ENCODE measurements at places on chromosomes 7 and 10.

DNA sequence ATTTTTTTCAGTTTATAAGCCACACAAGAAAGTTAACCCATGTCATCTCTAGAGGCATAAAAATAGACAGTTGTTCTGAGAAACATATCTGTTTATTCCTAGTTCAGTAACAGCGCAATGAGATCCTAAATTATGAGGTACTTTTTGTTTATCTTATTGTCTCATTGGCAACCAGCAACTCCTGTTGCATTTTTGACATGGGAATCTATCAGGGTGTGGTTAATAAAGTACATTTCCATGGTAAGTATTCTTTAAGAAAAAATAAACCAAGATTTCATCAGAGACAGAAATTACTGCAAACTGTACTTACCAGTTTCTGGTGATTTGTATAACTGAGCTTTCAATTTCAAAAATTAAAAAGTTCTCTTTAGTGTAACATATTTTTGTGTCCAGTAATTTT lies 9.0 kb downstream of the FAS start:
- no peak for DNase-seq

DNA sequence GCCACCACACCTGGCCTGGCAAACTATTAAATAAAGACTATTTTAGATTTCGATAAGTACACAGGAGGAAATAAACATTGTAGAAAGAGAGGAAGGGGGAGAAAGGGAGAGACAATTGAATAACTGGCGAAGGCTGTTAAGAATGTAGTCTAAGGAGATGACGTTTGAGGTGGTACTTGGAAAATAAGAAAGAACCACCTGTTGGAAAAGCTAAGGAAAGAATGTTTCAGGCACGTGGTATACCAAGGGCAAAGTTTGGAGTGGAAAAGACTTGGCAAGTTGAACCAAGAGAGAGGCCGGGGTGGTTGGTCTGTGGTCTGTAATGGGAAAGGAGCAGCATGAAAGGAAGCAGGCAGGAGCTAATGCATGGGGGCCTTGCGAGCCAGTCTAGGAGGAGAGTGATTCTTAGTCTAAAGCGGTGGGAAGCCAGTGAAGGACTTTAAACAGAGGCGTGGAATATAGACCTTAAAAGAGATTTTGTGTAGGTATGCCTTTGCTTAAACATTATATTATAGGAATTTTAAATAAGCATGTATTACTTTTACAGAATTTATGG lies 9.4 kb downstream of the ING3 start:
- no peak for DNase-seq

- no peak for DNase-seq
Observed at GRCh38 chr7:2043316-2044039, 189.3 kb downstream of the MAD1L1 start.

DNA sequence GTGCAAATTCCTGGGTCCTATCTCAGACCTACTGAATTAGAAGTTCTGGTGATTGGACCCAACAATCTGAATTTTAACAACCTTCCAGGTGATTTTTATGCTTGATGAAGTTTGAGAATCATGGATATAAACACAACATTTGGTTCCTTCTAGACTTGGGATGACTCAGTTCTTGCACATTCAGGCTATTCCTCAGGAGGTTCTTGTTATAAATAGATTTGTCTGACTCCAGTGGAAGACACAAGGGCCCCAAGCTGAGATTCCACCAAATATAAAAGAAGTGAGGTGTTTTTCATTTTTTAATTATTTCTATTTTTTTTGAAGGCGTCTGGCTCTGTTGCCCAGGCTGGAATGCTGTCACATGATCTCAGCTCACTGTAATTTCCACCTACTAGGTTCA lies 9.4 kb upstream of the TAS2R16 start:
- no peak for DNase-seq

- no peak for DNase-seq
Observed at GRCh38 chr7:1754345-1754908, 84.3 kb downstream of the ELFN1 start.

- no peak for DNase-seq
Observed at GRCh38 chr7:22166928-22167327, 190.0 kb downstream of the RAPGEF5 start.

DNA sequence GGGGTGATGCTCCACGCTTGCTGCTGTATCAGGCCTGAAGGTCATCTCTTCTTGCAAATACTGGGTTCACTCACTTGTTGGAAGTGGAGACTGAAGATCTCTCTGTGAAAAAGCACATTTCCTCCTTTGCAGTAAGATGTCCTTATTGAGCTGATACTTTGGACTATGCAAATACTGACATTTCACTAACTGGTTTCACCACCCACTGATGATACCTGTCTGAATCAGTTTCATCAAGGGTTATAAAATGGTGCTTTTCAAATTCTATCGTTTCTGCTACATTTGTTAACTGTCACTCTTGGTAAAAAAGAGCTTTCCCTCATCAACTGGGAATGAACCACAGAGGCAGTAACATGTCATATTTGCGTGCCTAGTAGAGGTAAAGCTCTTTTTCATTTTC lies 35.5 kb downstream of the RAB19 start:
- DNase-seq: no peak

DNA sequence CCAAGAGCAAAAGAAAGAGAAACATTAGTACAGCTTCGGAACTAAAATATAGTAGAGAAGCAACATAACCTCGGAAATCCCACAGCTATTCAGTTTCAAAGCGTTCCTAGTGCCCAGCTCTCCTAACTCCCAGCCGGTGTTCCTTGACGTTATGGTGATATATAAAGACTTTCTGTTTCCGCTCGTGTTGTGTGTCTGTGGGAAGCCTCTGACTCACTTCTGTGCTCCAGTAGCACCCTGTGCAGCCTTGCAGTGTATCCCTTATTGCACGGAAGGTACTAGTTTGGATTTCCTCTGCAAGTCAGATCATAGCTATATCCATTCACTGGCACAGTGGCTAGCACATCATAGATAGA lies 535 bp downstream of the ASAH2B start:
- DNase-seq: no peak

DNA sequence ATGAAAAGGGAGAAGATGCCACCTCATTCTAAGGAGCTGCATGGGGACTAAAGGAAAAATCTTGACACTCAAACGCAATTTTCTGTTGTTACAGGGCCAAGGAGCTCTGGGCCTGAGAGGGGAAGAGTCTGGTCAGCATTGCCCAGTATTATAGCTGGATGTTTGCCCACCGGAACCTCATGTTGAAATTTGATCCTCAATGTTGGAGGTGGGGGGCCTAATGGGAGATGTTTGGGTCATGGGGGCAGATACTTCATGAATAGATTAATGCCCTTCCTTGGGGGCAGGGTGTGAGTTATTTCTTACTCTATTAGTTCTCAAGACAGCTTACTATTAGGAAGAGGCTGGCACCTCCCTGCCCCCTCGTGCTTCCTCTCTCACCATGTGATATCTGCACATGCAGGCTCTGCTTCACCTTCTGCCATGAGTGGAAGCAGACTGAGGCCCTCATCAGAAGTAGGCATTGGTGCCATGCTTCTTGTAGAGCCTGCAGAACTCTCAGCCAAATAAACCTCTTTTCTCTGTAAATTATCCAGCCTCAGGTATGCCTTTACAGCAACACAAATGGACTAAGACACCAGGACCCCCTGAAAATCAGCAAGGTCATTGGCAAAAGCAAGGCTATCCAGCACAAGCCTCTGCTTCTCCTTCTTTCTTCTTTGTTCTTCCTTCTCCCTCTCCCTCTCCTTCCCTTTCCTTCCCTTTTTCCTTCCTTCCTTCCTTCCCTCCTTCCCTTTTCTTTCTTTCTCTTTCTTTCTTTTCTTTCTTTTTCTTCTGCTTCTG lies 15.1 kb downstream of the GCK start:
- DNase-seq: no peak

- no peak for DNase-seq
Observed at GRCh38 chr7:135898226-135898625, 78.9 kb downstream of the MTPN start.

DNA sequence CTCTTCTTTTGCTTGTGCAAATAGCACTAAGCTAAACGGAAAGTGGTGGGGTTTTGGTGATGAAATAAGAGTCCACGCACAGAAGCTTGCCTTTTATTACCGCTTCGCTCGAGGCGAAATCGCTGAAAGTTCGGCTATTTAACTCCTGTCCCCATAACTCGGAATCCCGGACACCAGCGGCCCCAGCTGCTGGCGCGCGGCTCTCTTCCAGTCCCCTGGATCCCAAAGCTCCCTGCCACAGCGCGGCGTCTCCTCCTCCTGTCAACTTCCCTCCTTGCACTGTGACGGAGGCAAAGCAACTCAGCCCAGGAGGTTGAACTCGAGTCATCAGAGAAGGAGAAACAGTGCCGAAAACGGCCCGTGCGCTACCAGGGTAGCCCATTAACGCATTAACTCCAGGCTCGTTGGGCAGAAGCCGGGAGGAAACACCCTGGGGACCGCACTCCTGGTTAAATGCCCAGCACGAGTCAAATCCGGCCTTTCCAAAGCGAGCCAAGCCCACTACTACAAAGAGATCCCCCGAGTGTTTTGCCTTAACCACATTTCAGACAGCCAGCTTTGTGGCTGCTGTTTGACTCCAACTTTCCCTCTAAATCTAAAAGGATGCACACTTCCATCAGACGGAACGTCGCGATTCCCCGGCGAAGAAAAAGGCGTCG lies 1.3 kb downstream of the SEMA3D start:
- no peak for DNase-seq

DNA sequence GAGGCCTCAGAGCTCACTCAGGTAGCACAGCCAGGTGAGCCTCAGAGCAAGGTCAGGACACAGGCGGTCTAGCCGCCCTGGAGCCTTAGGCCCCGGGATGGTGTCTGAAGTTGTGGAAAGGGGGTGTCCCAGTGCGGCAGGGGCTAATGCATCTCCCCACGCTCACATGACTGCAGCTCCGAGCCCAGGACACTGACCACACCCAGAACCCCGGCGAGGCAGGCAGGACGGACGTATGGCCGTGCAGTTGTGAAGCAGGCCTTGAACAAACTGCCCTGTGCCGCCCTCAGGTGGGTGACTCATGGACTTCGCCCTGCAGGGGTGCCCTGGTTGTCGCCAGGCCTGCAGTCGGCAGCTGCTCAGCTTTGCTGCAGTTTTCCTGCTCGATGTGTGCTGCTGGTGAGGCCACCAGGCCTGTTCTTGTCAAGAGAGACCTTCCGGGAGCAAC lies 5.0 kb upstream of the PRKAR1B start:
- DNase-seq: no peak

DNA sequence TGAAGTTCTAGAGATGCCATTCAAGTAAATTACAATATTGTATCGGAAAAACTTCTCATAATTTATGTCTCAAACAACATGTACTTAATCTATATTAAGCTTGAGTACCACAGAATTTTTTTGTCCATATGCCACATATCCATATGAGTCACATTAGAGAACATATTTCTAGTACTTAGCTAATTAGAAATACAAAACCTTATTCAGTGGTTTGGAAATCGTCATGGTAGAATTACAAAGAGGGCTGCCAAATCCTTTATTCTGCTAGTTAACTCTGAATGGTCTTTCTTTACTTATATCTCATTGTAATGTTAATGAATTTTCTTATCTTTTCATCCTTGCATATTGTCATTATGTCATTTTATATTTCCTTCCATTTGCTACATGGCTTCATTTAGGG lies 9.0 kb upstream of the VIM start:
- no peak for DNase-seq

DNA sequence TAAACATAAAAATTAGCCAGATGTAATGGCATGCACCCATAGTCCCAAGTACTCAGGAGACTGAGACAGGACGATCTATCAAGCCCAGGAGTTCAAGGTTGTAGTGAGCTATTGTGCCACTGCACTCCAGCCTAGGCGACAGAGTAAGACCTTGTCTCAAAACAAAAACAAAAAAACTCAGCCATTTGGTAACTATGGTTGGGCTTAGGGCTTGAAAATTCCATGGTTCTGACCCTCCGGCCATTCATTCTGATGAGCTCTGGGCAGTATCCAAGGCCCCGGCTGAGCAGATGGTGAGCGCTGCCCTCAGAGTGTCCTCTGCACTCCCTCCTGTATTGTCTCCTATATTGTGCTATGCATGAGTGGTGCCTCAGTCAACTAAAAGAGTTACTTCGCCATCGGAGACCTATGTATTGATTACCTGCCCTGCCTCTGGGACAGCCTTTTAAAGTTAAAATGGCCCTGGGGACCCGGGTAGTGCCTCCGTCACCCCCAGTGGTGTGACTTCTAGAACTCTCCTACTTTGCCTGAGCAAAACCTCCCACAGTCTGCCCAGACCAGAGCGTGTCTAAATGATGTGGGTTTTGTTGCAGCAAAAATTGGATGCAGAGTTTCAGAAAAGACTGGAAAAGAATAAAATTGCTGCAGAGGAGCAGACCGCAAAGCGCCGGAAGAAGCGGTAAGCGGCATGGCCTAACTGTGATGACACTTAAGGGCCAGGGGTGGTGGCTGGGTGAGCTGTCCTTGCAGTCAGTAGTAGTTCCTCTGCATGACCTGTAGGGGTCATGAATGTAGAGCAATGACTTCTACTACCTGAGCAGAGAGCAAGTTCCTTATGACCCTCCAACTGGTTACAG lies 8.1 kb downstream of the PRKRIP1 start:
- no peak for DNase-seq

GRCh38 chr10:73876157-73876556 lies 1.8 kb upstream of the CAMK2G start:
- no peak for DNase-seq

DNA sequence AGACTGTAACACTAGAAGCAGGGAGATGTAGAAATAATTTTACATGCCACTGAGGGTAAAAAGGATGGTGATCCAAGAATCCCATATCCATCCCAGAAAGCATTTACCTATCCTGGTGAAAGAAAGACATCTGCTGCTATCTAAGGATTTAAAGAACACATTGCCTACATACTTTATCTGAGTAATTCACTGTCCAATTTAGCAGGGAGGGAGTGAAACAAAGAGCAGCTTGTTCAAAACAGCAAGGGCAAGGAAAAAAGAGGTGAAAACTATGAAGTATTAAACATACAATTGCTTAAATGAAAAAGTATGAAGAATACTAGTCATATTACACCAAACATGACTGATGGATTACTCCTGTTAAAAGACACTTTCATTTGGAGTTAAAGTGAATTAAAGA lies 206.2 kb downstream of the PPP1R9A start:
- no peak for DNase-seq

DNA sequence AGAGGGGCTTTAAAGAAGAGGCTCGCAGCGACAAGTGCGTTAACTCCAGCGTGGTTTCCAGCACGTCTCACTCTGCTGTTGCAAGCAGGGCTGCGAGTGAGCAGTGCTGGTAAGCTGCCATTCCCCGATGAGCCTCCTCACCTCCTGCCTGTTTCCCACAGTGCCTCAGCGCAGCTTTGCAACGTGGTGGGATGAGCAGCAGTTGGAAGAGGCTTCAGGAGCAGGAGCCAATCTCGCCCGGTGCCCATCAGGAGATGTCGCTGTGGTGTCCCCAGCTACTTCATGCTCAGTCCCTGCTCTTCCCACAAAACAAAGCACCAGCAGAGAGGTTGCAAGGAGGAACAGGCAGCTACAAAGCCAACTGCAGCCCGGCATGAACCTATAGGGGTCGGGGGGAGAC lies 2.4 kb upstream of the ADARB2 start:
- no peak for DNase-seq

- DNase-seq: no peak
Observed at GRCh38 chr10:18341055-18341454, 200.8 kb downstream of the CACNB2 start.

DNA sequence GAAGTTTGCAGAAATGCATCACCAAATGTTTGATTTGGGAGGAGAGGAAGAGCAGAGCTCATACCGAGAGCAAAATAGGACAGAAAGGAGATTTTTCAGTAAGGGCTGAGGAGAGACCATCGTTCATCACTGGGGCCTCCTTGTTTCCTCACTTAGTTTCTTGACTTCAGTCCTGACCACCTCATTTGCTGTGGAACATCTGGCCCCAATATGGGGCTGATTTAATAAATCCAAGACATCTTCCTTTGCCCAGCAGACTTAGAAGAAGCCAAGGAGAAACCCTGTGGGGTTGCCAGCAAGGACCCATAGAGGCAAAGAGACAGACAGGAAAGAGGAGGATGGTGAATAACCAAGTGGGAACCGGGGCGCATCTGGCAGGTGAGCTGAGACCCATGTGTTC lies 60.4 kb downstream of the CHST3 start:
- DNase-seq: no peak
